ENCODE measurements at places on chromosomes 7 and 10.
A peak's percentile ranks its signal among the peaks of the same experiment; 100 is the strongest.

DNA sequence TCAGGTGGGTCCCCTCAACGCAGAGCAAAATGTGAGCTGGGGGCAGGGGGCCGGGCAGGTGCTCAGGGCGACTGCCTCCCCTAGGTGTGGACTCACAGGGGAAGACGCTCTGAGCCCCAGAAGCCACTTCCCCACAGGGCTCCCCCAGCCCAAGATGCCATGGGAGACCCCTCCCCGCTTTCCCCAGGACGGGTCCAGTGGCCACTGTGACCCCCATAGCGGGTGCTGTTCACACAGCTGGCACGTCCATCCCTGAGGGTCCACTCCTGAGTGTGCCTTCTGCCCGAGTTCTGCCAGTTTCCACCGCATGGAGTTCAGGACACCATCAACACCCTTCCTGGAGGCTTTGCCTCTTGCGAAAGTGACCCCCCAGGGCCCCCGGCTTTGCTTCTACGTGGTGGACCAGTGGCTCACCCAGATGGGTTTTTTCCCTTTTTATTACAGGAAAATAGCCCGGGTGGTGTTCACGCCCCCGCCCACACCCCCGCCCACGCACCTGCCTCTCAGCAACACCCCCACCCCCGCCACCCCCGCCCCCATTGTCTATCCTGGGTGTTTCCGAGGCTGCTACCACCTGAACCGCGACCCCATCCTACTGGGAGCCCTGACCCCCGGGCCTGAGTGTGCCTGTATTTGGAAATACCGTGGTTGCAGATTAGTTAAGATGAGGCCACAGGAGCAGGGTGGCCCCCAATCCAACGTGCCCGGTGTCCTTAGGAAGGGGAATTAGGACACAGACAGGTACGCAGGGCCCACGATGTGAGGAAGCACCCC lies 32.0 kb downstream of the ADAP1 start:
- DNase-seq = no peak

- DNase-seq = no peak
Measured at GRCh38 chr10:62681211-62681940, 123.1 kb upstream of the ADO start.

- no peak for DNase-seq
Measured at GRCh38 chr7:44222074-44222473, 21.3 kb downstream of the YKT6 start.

DNA sequence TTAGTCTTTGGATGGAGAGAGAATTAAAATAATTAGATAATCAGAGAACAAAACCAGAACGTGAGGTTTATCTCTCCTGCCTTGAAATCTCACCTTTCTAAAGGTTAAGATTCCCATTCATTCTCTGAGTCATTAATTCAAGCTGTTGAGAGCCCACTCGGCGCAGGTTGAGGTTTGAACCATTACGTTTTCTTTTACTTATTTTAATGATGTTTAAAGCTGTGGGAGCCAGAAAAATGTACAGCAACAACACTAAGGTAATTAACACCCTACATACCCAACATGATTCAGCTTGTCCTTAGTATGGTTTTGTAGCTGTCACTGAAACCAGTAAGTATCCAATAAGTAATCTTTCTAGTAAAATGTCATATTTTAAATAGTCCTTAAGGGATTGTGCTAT lies 153.0 kb upstream of the ANK3 start:
- DNase-seq = no peak

GRCh38 chr7:2519119-2519930 lies at the start of gene LFNG:
Gene LFNG (plus strand): TSS chr7:2519774. CDS start chr7:2519862, 88 bp downstream.
- peak; percentile 93 for DNase-seq

DNA sequence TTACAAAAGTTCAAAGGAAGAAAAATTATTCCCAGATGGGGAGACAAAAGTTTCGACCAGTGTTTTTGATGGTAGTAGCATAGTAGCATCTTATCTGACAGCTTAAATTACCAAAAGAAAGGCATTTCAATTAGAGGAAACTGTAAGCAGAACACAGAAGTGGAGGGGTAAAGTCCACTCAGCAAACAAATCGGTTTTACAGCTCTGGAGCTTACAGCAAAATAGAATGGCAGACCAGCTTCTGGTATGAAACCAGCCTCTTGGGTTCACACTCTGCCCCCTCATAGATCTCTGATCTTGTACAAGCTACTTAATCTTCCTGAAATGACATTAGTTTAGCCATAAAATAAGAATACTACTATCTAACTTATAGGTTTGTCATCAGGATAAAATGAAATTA lies 118.6 kb downstream of the RNF32 start:
- DNase-seq = no peak

GRCh38 chr10:77304192-77304591 lies 333.4 kb downstream of the KCNMA1 start:
- no peak for DNase-seq

- DNase-seq = no peak
Measured at GRCh38 chr7:32163896-32164295, 93.7 kb upstream of the PDE1C start.

GRCh38 chr7:13702251-13702650 lies 287.2 kb downstream of the ETV1 start:
- no peak for DNase-seq

GRCh38 chr10:9254353-9254752 lies 1199.9 kb downstream of the GATA3 start:
- DNase-seq = no peak

DNA sequence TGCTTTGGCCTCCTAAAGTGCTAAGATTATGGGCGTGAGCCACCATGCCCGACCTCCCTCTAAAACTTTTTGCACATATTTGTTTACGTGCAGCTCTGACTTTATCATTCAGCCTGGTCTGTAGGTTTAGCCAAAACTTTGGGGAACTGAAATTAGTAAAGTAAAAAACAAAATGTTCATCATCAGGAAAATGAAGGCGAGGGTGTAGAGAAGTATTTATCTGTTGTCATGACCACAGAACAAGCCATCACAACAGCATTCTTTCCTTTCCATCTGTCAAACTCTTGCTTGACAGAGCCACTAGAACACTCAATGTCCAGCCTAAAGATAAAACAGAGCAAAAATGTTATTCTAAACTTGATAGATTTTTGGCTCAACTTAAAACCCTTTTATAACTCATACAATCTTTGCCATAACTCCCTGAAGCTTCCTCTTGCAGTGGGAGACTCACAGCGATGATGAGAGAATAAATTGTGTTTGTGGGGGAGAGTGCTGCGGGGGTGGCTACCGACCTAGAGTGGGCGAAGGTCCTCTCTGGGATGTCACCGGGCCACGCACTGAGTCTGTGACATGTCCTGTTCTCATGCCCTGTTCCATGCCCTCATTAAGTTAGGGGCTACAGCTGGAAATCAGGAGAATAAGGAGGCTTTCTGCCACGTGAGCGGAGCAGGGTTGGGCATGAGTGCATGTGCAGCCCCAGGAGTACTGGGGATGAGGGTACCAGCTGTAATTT lies 58.6 kb upstream of the MKRN1 start:
- DNase-seq = no peak

- no peak for DNase-seq
Measured at GRCh38 chr10:31756729-31757110, 171.9 kb downstream of the ARHGAP12 start.

DNA sequence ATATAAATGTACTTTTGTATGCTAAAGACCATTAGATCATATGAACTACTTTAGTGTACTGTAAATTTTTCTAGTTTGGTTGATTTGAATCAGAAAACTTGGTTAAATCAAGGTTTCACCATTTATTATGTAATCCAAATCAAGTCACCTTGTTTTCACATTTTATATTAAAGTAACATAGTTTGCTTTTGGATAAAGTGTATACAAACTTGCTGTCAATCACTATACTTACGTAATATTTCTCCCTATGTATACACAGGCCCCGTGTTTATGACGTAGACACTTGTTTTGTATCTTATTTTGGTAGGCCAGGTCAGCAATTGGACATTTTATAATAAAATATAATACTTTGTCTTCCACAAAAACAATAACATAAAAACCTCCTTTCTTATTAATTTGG lies 32.2 kb downstream of the NAMPT start:
- DNase-seq = no peak

DNA sequence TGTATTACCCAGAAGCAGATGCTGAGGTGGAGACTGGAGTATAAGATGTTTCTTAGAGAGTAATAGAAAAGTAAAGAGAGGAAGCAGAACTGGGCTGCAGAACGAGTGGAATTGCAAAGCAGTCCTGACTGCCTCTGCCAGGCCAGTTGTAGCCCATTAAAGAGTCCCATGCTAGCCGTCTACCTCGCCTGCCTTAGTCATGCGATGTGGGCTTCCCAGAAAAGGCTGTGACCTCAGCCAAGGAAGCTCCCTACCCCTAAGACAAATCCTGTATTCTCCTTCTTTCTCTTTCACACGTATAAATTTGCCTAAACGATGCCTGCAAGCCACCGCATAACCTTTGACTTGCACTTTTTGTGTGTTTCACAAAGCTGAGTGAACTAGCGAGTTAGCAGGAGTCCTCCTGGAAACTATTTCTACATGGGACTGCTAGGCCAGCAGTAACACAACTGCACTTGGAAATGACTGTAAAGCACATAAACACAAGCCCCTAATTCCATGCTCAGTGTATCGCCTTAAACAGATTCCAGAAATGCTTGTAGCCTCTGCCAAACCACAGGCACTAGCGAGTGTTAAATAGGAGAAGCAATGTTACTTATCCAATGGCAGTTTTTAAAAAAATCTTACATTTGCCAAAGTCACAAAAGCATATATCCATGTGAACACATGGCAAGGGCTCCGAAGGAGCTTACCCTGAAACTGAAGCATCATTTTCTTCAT lies 47.4 kb upstream of the GNAI1 start:
- no peak for DNase-seq

GRCh38 chr7:158602041-158602440 lies 14.4 kb upstream of the PTPRN2 start:
- no peak for DNase-seq

DNA sequence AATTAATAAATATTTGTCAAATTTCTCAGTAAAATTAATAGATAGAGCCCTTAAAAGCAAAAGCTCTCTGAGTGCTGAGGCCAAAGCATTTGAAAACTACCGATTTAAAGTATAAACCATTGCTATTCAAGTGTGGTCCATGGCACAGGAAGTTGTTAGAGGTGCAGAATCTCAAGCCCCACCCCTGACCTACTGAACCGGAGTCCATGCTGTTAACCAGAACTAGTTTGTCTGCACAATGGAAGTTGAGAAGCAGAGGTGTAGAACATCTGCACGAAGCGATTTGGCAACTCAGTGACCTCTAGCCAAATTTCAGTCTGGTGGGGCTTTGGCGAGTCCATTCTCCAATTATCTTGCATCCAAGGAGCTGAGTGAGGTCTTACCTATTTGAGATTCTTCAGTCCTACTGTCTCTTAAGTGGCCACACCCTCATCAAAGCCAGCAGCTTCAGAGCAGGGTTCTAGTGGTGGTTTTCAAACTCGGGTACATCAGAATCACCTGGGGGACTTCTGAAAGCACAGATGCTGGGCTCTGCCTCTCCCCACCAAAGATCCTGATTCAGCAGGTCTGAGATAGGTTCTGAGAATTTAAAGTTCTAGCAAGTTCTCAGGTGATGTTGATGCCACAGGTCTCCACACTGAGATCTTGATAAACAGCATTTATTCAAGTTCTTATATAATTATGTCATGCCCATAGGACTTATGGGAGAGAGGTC lies 96.8 kb upstream of the SAMD8 start:
- no peak for DNase-seq

GRCh38 chr10:132446661-132447445 lies 49.9 kb downstream of the PWWP2B start:
- DNase-seq = no peak

DNA sequence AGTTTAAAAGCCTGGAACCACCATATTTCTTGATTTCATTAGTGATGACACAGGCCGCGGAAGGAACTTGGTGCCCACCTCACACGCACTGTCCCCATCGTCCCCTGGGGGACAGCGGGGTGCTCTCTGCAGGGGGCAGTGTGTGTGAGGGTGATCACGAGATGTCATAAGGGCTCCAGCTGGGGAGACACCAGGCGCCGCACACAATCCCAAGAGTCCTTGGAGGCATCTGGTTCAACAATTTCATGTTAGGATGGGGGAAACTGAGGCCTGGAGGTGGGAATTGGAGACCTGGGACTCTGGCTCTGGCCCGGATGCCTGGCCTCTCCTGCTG lies 66.4 kb downstream of the ELFN1 start:
- DNase-seq = no peak

- no peak for DNase-seq
Measured at GRCh38 chr10:15225511-15225910, 57.0 kb upstream of the NMT2 start.

- DNase-seq = no peak
Measured at GRCh38 chr7:67901808-67902480, 905.3 kb downstream of the TYW1 start.

- no peak for DNase-seq
Measured at GRCh38 chr10:54484186-54484585, 316.8 kb downstream of the PCDH15 start.

DNA sequence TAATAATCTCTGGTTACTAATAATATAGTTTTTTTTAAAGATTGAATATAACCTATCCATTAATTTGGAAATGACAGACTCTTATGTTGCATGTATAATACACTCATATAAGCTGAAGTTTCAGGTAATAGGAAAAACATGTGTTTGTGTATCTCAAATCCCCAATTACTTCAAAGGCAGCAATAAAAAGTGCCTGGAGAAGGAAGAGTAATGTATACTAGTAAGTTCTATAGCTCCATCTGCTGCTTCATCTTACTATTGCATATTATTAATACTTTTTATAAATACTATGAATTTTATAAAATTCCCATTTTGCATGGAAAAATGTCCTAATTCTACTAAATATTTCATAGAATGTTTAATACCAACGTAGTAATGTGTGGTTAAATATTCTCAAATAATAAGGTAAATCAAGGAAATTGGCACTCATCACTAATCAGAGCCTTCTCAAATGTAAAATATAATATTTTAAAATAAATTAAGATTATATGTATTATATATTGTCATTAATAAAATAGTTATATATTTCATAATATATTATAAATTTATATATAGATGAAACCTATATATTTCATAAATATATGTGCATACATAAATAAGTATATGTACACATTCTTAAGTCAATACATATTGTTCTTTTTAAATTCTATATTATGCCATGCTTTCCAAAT lies 311.9 kb downstream of the HGF start:
- no peak for DNase-seq

DNA sequence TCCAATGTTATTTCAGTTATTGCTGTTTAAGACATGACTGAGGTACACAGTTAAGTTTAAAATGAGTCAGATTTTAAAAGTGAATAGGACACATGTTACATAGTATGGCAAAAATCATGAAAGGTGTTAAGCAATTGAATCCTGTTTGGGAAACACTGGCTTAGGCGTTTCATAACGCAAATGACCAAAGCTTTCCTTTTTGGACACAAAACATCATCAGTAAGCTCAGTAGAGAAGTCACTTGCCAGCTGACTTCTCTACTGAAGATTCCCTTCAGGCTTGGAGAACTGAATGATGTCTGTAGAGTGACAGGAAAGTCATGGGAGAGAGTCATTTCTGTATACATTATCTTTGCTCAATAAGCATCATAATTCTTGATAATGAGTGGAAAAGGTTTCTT lies 64.4 kb upstream of the RSBN1L start:
- DNase-seq = no peak

GRCh38 chr7:121402701-121403100 lies 6.6 kb upstream of the FAM3C start:
- DNase-seq = no peak

- no peak for DNase-seq
Measured at GRCh38 chr7:125184801-125185200, 255.2 kb upstream of the POT1 start.
